ENCODE measurements at places on chromosomes 3 and 15.

DNA sequence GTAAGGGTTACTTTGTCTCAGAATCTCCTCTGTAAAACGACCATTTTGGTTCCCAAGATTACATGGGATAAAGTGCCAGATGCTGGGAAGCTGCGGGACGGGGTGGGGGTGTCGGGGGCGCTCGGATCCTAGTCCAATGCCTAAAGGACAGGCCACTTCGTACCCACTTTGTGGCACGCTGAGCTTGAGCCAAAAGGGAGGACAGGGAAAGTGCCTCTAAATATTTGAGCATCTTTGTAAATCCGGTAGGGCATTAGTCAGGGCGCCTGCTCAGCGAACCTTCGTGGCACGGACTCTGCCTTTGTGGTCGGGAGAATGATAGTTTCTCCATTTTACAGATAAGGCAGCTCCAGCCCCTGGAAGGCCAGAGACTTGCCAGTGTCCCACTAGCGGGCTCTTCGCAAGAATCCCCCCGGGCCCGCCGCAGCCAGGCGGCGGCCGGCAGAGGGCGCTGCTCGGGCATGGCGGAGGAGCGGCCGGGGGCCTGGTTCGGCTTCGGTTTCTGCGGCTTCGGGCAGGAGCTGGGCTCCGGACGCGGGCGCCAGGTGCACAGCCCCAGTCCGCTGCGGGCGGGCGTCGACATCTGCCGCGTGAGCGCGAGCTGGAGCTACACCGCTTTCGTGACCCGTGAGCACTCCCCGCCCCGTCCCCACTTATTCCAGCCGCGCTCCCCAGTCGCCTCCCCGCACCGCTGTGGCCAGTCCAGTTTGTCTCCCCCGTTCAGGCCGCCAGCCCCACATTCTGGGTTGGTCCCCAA, 1.8 kb downstream of the RCCD1 start:
- DNase-seq: no peak

GRCh38 chr3:81910244-81910852, 148.9 kb upstream of the GBE1 start:
- no peak for DNase-seq

- DNase-seq: no peak
Observed at GRCh38 chr3:22922317-22922716, 280.8 kb upstream of the UBE2E2 start.

DNA sequence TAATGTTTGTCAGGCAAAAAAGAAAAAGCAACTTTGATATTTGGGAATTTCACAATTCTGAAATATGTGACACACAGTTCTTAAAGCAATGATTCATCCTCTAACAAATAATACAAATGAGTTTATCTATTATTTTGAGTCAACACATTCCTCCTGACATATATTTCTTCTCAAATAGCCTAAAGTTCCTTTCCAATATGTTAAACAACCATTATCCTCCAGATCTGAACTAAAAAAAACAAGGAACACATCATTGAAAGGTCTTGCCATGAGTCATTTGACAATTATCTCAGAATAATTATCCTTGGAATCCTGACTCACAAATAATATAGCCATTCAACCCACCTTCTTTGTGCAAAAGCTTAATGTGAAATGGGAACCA, 208.7 kb upstream of the CDIN1 start:
- DNase-seq: no peak

DNA sequence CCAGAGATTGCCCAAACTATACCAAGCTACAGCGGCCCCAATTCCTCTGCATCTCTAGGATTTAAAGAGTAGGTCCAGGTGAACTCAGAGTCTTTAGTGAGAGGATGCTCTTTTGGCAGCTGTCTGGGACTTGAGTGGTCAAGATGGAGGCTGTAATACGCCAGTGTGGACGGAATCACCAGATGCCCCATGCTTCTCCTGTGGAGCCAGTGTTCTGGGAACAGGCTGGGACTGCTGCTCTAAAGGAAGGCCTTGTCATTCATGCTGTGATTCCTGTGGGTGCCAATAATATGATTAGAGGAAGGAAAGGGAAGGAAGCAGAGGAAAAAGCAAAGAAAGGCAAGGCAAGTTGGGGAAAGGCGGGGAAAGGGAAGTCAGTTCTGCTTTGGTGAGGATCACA, 17.4 kb upstream of the NOX5 start:
- DNase-seq: no peak

DNA sequence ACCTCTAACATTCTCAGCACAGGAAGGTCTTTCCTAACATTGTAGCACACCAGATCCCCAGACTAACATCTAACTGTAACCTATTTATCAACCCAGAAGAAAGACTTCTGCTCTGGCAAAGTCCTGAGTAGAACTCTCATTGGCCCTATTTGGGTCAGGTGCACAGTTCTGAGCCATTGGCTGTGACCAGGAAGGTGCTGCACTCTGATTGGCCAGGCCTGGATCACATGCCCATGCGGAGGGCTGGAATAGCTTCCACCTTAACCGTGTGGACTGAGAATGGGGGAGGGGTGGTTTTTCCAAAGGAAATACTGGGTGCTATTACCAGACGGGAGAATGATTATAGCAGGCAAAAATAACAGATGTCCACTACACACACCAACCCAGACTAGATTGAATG, 11.5 kb downstream of the FEZF2 start:
- no peak for DNase-seq

GRCh38 chr3:150770681-150771080, 7.7 kb upstream of the SIAH2 start:
- DNase-seq: no peak

- no peak for DNase-seq
Observed at GRCh38 chr15:35827911-35828310, 281.9 kb upstream of the DPH6 start.

- DNase-seq: no peak
Observed at GRCh38 chr15:72491768-72492167, 17.6 kb downstream of the ARIH1 start.

- DNase-seq: no peak
Observed at GRCh38 chr15:83015361-83015760, 3.9 kb upstream of the C15orf40 start.

- DNase-seq: no peak
Observed at GRCh38 chr3:66803206-66803605, 194.9 kb upstream of the KBTBD8 start.

- no peak for DNase-seq
Observed at GRCh38 chr15:85404176-85404917, 23.9 kb downstream of the AKAP13 start.

DNA sequence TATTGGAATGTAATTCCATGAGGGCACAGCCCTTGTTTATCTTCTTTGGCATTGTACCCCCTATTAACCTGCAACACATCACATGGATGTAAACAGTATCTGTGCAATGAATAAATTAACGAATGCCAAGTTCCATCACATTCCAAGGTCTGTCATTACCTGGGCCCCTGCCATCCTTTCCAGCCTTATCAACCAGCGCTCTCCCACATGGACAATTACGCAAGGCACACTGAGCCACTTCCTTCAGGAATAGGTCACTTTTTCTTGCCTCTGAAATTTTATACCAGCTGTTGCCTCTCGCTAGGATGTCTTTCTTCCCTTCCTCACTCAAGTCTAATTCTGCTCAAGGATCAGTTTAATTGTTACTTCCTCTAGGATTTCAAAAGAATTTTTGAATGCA, 1051.8 kb upstream of the CFAP20DC start:
- no peak for DNase-seq

GRCh38 chr3:167084545-167084944, 295.6 kb downstream of the ZBBX start:
- no peak for DNase-seq

GRCh38 chr3:42790714-42791229, 13.5 kb downstream of the HIGD1A start:
- DNase-seq: no peak

- no peak for DNase-seq
Observed at GRCh38 chr3:197025736-197026480, 3.7 kb downstream of the MELTF start.

DNA sequence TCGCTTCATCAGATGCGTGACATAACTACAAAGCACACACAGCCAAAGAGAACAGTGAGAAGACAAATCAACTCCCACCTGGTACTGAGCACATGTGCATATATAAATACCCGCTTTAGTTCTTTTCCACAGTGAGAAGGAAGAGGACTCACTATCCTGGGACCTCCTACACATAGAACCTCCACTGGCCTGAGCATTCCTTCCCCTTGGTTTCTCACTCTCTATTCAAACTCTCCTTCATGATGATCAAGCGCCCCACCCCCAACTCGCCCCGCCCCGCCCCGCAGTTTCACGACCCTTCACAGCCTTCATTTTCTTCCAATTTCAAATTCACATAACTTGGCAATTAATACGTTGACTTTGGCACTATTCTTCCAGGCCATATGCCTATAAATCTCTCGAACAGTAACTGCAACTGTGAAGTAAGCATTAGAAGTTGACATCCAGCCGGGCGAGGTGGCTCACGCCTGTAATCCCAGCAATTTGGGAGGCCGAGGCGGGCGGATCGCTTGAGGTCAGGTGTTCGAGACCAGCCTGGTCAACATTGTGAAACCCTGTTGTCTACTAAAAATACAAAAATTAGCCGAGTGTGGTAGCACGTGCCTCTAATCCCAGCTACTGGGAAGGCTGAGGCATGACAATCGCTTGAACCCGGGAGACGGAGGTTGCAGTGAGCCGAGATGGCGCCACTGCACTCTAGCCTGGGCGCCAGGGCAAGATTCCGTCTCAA, 1.1 kb downstream of the RPS17 start:
- no peak for DNase-seq

GRCh38 chr3:168828536-168828935, 732.8 kb upstream of the GOLIM4 start:
- peak; percentile 13 for DNase-seq

- no peak for DNase-seq
Observed at GRCh38 chr15:95940431-95940985, 390.0 kb upstream of the NR2F2 start.

DNA sequence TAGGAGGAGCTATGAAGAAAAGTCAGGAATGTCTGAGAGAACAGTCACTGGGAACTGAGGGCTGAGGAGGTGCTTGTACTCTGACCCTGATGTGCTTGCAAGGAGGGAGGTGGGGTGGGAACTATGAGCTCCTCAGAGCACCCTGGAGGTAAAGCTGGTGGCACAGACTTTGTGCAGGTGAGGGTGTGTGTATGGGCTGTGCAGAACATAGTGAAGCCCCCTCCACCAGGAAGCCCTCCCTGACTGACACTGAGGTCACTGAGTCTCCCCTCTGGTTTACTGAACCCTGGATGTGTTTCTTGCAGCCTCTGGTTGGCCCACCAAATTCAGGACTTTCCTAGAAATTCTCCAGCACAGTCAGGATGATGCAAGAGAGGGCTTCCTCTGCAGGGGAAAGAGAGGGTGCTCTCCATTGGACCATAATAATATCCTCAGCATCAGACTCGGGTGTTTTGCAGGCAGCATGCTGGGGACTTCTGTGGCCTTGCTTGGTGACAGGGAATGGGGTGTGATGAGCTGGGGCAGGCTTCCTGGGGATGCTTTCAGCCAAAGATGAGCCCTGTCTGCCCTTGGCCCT, 1.5 kb upstream of the ISLR start:
- DNase-seq: no peak

DNA sequence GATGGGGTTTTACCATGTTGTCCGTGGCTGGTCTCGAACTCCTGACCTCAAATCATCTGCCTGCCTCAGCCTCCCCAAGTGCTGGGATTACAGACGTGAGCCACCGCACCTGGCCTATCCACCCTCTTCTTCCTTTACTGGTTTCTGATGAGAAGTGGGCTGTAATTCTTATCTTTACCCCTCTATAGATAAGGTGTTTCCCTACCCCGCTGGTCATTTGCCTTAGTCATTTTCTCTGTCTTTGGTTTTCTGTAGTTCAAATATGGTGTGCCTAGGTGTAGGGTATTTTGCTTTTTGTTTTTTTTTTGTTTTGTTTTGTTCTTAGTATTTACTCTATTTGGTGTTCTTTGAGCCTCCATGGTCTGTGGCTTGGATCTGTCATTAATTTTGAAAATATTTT, 41.3 kb downstream of the APBA2 start:
- no peak for DNase-seq

DNA sequence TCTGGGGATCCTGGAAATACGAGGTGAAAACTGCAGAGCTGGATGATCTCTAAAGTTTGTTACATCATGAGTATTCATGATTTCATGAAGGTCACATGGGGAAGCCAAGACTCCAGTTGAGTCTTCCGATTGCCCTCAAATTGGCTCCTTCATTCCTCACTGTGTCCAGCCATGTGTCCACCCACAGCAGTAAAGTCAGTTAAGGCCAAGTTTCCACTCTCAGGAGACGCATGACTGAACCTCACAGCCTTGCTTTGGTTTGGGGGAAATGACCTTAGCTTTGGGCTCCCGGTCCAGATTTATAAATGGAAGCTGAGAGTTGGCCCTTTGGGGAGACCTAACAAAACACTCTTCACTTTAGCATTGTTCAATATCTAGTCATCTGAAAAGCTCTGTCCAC, 289.7 kb upstream of the MCTP2 start:
- DNase-seq: no peak

GRCh38 chr15:88656760-88657221, 18.0 kb downstream of the ISG20 start:
- no peak for DNase-seq

DNA sequence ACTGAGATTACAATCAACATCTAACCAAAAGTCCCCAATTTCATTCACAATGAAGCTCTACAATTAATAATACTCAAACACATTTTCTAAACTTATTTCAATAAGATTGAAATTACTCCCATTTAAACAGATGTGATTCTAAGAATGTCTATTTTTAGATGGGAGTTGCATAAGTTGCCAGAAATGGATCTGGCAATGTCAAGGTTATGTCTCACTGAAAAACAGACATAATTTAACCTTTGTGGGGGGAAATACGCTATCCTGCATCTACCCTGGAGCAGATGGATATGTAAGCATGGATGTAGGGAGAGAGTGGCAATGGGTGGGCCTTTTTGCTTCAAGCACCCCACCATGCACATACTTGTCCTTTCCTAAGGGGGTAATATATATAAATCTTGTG, 6.7 kb upstream of the EIF1B start:
- no peak for DNase-seq

DNA sequence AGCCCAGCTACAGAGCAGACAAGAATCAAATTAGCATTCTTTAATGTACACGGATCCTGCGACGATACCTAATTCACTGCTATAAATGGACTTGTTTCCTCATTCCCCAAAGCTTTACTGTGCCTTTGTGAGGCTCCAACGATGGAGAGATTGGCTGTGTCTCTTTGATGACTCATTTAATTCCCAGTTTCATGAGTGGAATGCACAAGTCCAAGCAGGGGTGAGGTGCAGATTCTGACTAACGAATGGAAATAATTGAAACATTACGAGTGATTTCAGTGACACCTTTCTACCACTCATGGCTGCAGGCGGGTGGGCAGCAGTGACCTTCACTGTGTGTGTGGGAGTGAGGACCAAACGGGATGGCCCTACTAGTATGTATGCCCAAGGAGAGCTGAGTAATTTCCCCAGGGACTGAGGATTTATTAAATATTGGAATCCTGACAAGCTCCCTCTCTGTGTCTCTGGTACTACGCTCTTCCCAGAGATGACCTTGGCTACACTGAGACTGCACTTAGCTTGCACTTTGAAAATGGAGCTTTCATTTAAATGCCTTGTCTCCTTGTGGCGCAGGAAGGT, 156.7 kb downstream of the CACNA2D3 start:
- DNase-seq: no peak
